ENCODE measurements at places on chromosomes 3 and 15.

GRCh38 chr3:58111513-58112184, 99.1 kb downstream of the DNASE1L3 start:
- DNase-seq = no peak

DNA sequence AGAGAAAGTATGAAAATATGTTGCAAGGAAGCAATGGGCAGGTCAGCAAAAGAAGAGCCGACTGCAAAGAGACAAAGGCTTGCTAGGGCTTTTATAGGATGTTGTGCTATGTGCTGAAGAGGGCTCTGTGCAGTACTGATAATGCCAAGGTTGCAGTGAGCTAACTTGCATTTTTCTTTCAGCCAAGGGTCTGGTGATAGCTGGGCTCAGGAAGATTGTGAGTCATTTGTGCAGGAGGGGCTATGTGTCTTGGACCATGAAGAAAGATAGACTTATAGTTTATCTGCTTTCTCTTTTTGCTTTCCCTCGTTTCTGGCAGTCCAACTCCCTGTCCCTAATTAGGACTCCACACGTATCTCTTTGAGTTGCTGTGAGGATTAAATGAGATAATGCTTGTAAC, 64.5 kb upstream of the LRIG1 start:
- no peak for DNase-seq

- DNase-seq = no peak
Measured at GRCh38 chr15:74318376-74319137, 48.9 kb downstream of the CYP11A1 start.

- no peak for DNase-seq
Measured at GRCh38 chr15:79283252-79284048, 928 bp downstream of the ANKRD34C start.

GRCh38 chr3:137768361-137769321, 4.5 kb downstream of the SOX14 start:
- DNase-seq = no peak

DNA sequence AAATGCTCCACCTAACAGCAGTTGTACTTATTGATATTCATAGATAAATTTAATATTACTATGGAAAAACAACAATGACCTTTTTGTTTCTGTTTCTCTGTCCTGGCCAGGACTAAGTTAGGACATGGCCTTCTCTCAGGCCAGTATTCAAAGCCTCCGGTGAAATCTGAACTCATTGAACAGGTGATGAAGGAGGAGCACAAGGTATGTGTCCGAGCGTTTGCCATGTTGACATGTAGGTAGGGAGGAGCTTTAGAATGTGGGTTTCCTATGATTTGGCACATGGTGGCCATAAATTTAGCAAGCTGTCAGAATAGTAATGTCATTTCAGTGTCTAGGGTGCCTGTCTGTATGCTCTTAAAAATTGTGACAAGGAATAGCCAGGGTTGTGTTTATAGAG, 77.7 kb downstream of the USP13 start:
- DNase-seq = no peak

- DNase-seq = no peak
Measured at GRCh38 chr3:31959951-31960792, 20.9 kb downstream of the OSBPL10 start.

DNA sequence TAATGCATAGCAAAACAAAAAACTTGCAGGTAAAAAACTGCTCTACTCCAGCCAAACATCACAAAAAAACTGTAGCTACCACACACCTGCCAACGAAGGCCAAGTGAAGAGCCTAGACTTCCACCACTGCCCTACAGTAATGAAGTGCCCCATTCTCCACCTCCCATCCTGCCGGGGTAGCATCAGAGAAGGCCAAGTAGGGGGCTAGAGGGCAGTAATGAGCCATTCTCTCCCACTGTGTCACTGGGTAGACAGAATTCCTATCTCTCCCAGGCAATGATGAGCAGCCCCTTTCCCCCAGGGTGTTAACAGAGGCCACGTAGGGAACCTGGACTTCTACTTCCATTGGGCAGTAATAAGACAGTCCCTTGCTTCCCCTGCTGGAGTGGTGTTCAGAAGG, 9.5 kb downstream of the SEC22C start:
- DNase-seq = no peak

DNA sequence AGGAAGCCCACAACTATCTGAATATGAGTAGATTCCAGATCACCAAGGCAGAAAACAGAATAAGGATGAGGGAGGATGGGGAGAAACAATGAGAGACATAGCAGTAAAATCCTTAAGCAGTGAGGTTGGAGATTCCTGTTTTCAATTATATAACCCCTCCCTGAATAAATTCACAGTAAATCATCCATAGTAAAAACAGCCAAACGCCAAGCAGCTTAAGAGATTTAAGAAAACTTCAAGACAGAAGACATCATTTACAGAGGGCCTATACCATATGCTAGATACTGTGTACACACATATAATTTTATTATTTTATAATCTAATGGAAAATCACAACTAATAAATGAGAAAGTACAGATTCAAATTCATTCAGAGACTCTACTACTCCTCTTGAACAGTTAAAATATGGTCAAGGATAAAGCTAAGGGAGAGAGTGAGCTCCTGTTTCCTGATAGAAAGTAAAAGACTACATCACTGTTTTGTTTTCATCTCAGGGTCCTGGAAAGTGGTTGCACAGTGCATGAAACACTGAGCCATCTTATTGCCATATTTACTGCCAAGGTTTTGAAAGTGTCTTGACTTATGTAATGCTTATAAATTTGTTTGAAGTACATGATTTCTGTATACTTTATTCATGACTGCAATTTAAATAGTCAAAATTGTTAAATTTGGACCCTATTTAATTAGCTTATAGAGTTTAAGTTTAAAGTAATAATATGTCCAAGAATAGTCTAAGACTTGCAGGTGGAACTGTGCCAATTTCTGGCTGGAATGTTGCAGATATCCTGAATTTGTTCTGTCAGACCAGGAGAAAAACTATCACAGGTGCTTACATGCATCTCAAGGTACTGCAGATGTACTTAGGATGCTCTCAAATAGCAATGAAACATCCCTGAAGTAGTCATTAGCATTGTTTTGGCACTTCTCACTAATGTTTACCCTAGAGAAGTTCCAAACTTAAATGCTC, 141.4 kb downstream of the TBL1XR1 start:
- DNase-seq = no peak

DNA sequence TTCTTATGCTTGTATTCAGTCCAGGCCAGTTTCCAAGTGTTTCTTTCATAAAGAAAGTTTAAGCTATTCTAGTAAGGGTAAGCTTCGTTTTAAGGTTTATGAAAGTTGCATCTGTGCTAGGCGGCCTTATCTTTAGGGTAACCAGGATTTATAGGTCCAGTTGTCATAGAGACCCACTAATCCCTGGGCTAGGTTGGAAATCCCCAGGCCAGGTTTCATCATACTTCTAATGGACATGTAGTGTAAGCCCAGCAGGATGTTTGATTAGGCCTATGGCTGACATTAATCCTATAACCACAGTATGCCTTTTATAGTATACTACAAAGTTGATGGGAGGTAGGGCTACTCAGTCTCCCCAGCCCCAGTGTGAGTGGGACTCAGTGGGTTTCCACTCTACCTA, 312.4 kb downstream of the CACNA2D3 start:
- DNase-seq = no peak

DNA sequence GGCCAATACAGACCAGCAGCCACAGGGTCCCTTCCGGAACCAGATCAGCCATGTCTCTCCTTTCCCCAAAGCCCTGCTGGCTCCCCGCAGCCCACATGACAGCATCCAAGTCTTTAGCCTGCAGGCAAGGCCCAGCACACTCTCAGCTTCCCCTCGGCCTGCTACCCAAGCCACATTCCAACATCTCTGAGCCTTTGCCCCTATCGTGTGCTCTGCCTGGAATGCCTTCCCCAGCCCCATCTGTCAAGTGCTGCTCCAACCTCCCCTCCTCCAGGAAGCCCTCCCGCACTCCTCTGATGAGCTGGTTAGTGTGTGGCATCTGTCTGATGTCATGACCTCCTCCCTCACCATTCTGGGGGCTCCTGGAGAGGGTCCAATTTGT, 8.5 kb downstream of the PLXND1 start:
- no peak for DNase-seq

GRCh38 chr3:51796854-51797253, 17.8 kb upstream of the IQCF6 start:
- DNase-seq = no peak

GRCh38 chr3:148998715-148999423, 7.5 kb downstream of the GYG1 start:
- no peak for DNase-seq

GRCh38 chr3:130688015-130688688, 58.5 kb downstream of the PIK3R4 start:
- DNase-seq = no peak

- DNase-seq = no peak
Measured at GRCh38 chr3:47273564-47273963, 9.0 kb downstream of the KIF9 start.

DNA sequence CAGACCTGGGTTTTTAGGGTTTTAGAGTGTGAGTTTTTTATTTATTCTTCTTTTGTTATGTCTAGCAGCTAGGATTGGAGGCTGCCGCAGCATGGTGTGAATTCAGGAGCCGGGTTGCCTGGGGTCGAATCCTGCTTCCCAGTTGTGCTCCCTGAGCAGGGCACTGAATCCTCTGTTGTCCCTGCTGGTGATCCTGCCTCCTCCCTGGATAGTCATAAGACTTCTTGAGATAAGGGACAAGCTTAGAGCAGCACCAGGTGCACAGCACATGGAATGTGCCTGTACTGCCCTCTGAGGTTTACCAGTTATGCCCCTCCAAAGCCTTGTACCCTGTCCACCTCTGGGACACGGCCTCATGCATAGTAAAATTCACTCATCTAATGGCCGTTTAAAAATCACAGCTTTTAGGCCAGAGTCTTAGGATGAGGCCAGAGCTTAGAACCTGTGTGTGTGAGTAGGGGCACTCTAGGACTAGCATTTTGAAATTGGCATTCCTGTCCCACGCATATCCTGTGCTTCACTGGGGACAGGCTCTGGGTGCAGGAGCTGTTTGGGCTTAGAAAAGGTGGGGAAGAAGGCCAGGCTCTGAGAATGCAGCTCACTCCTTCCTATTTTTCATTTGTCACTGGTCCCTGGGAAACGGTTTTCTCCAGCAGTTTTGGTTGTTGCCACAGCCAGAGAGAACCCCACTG, 47.7 kb downstream of the CHCHD6 start:
- DNase-seq = no peak

DNA sequence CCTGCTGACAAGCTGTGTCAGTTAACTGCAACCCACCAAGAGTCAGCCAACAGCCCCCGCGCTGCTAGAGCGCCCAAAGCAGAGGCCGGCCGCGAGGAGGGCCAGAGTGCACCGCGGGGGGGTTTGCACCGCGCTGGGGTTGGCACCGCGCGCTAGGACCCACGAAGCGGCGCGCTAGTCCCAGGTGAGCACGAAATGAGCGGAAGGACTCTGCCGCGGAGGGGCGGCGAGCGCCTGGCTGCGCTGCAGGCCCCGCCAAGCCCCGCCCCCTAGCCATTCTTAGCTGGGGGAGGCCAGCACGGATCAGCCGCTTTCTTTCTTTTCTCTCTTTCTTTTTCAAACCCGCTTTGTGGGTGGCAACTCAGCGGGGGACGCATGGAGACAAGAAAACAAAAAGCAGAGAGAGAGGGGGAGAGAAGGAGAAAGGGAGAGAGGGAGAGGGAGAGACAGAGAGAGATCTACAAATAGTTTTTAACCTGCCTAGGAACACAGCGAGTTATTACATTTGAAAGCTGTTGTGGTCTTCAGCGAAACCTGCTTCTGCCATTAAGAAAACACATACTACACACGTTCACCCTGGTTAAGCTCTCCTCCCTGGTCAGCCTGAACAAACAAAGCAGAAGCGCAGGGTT, 6.9 kb upstream of the FOXB1 start:
- DNase-seq = no peak

GRCh38 chr3:194277786-194278130, 73.4 kb downstream of the CPN2 start:
- no peak for DNase-seq

GRCh38 chr15:71743861-71744382, 66.4 kb upstream of the NR2E3 start:
- peak; percentile 25 for DNase-seq

GRCh38 chr15:85764649-85765277, 30.0 kb downstream of the KLHL25 start:
- no peak for DNase-seq

DNA sequence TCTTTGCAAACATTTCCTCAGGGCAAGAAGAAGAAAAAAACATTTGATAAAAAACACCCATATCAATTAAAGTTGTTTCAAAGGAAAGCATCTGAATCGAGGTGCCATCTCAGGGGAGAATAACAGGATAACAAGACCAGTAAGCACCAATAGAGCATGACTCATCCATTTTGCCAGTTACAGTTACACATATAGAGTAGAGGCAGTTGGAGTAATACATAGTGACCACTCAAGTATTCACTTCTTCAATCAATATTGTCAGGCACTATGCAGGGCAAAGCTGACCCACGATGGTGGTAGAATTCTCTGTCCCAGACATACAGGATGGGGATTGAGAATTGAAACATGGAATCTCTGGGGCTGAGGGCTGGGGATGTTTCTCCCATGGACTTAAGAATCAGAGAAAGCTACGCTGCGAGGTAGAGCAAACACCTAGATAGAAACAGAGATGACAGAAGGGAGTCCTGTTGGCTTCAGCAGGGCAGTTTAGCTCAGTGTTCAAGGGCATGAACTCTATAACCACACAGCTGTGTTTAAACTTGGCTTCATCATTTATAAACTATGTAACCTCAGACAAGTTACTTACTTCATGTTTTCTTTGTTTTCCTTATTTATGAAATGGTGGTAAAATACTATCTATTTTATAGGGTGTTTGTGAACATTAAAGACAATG, 186.4 kb upstream of the NANOGP8 start:
- DNase-seq = no peak

DNA sequence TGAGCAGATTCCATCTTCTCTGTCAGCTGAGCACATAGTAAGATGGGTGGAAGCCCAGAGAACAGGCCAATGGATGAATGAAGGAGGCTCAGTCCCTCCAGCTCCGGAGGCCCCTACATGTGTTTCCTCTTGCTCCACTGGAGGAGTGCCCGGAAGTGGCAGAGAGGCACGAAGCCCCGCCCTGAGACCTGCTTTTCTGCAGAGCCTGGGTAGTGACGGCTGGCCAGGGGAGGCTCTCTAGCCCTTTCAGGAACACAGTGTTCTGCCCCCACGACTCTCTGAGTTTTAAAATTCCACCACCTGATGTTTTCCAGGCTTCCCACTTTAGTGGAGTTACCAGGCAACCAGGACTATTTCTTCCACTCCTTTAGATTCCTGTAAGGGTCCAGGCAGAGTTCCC, 149.4 kb upstream of the SLC6A11 start:
- DNase-seq = no peak

- no peak for DNase-seq
Measured at GRCh38 chr3:107545680-107546120, 22.9 kb downstream of the BBX start.

DNA sequence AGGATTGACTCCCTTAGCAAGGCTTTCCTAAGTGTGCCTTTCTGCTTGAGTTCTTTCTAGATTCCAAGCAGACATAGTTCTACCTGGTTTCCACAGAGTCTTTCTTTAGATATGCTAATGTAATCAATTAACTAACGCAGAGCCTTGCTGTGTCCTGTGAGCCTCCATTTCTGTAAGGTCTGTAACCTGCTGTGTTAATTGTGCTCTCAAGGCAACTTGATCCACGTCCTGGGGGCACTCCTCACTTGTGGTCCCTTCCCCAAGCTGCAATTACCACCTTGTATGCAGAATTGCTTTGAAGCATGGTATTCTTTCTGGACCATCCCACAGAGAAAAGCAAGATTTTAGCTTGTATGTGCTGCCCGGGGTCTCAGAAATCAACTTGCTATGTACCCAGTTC, 29.5 kb upstream of the THSD4 start:
- DNase-seq = no peak

Measured in NCI-H1694 treated with DMSO at 0.1 percent for 48 hours (cell line).